Activated CD4-positive, alpha-beta memory T cell treated with anti-CD3 and anti-CD28 coated beads for 36 hours (primary cell): ENCODE measurements at places on chromosomes 11 and 22. TPM values are rescaled to one million over a fixed set of nuclear protein-coding genes. Genes with fewer than 3 reads are reported as not detected.

Gene MMP3
- not detected for total RNA-seq

Gene TRPC6
- not detected for total RNA-seq

Gene LRRC74B
- total RNA-seq: not detected

Gene FDXACB1
- 5.2 TPM for total RNA-seq

Gene BTBD18
- not detected for total RNA-seq

Gene MPZL2
- total RNA-seq: 15.8 TPM

Gene FOXRED2
- total RNA-seq: 15.9 TPM

Gene OR6T1
- total RNA-seq: not detected

Gene LDHAL6A
- 0.19 TPM for total RNA-seq

DNA sequence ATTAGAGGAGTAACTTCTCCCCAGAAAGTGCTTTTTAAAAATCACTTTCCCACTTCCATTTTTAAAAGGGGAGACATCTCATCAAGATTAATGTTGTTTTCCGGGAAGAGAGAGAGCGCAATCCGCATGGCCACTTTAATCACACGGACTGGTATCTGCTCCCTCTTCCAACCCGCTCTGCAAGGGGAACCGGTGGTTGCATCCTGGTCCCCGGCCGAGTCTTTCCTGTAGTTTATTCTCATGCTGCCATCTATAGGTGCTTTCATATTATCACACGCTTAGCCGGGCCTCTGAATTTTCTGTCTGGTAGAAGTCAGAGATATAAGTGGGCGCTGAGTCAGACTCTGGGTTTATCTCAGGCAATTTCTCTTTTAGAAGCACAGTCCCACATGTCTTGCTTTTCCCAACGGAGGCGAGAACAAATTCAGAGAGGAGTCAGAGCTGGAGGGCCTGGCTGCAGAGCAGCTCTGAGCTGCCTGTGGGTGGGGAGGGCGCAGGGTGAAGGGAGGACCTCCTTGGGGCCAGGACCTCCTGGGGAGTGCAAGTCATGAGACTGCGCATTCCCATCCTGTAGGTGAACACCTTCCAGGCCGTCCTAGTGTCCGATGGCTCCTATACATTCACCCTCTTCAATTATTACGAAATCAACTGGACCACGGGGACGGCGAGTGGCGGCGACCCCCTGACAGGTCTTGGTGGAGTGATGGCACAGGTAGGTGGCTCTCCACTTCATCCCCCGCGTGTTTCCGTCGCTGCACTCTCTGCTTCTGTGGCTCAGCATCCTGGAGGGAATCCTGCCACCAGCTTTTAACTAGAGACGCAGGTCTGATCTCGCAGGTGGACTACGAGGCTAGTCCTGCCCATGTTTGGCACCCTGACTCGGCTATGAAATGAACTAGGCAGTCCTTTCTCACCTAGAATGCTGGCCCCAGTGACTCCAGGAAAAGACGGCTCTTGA is 11.7 kb downstream of the TECTA start:
- no peaks in the 10 kb centered on the region for H3K36me3 ChIP-seq
- peak; percentile 51 for DNase-seq
- H3K4me3 ChIP-seq: no peak overlapping the region
- no peaks in the 10 kb centered on the region for H3K4me1 ChIP-seq
- H3K27me3 ChIP-seq: peaks cover 10% of the 10 kb centered on the region
- H3K27ac ChIP-seq: no peak overlapping the region

DNA sequence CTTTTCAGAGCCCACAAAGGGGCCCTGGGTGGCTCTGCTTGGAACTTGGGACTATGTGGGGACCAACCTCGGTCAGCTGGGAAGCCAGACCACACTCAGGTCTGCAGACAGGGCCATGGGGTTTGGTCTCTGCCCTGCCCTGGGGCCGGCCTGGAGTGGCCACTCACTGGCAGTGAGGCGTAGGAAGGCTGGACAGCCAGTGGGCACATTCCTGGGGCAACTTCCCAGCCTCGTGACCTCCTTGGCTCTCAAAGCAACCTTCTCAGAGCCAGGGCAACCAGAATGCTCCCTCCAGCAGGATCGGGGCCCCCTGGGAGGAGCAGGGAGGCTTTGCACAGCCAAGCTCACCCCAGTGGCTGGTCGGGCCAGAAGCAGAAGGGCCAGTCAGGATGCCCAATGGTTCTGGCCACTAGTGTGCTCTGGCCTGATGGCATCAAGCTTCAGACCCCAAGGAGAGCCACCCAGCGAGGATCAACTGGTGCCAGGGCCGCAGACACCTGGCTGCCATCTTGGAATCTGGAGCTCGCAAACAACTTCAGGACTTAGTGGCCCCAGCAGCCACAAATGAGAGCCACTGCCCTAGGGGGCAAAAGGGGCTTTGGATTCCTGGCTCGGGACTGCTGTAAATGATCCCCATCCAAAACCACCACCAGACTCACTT is 87.1 kb downstream of the MYEOV start:
- no peaks in the 10 kb centered on the region for H3K27me3 ChIP-seq
- no peak overlapping the region for H3K27ac ChIP-seq
- no peaks in the 10 kb centered on the region for H3K4me1 ChIP-seq

DNA sequence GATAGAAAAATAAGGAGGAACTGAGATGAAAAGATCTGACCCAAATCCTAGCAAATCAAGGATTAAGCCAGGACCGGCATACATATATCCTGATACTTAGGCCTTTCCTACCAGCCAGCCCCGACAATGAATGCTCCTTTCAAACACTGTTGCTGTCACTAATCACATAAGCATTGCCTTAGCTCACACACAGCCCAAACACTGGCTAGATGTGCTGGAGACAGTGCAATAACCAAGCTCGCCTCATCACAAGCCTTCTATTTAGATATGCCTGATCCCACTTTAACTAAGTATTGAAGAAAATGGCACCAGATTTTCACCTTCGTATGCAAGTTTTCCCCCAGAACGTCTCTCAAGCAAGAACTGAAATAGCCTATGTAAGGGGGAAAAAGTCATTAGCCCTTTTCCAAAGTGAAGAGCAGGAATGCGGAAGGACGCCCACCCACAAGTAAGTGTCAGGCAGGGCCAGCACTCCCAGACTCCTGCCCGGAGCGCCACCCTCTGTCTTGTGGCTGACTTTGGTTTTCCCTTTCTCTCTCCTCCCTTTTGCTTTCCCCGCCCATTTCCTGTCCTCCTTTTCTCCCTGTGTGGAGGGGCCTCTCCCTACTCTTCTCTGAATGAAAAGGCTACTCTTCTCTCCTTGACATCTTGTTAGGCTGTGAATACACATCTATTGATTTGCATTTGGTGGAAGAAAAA is 8.9 kb upstream of the OPCML start:
- no peaks in the 10 kb centered on the region for H3K27me3 ChIP-seq
- no peak overlapping the region for H3K4me3 ChIP-seq
- H3K36me3 ChIP-seq: no peaks in the 10 kb centered on the region
- no peak overlapping the region for H3K27ac ChIP-seq

GRCh38 chr22:46580940-46581537 is 39.1 kb upstream of the GRAMD4 start:
- no peak overlapping the region for H3K27ac ChIP-seq
- H3K27me3 ChIP-seq: no peaks in the 10 kb centered on the region
- H3K4me3 ChIP-seq: no peak overlapping the region

GRCh38 chr11:57301711-57302423 is 22.9 kb downstream of the TNKS1BP1 start:
- no peak for DNase-seq
- H3K4me1 ChIP-seq: no peaks in the 10 kb centered on the region
- H3K36me3 ChIP-seq: peaks cover 42% of the 10 kb centered on the region
- no peaks in the 10 kb centered on the region for H3K27me3 ChIP-seq

DNA sequence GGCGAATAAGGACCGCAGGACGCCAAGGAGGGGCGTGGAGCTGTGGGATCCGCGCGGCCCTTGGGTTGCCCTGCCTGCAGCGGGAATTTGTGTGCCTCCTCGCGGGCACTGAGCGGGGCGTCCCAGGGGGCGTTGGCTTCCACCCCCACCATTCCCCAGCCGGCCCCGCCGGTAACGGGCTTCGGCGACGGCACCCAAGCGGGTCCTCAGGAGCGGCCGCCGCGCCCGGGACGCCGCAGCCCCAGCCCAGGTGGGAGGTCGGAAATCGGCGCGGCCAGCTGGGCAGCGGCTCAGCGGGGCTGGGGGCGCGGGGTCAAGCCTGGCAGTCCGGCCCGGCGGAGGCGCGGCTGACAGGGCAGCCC is 320 bp downstream of the CLTCL1 start:
- peak; percentile 39 for DNase-seq
- peaks cover 16% of the 10 kb centered on the region for H3K4me1 ChIP-seq
- peaks cover 23% of the 10 kb centered on the region for H3K27me3 ChIP-seq
- H3K36me3 ChIP-seq: no peaks in the 10 kb centered on the region
- no peak overlapping the region for H3K27ac ChIP-seq
- peak overlapping the region; percentile 73 for H3K4me3 ChIP-seq

DNA sequence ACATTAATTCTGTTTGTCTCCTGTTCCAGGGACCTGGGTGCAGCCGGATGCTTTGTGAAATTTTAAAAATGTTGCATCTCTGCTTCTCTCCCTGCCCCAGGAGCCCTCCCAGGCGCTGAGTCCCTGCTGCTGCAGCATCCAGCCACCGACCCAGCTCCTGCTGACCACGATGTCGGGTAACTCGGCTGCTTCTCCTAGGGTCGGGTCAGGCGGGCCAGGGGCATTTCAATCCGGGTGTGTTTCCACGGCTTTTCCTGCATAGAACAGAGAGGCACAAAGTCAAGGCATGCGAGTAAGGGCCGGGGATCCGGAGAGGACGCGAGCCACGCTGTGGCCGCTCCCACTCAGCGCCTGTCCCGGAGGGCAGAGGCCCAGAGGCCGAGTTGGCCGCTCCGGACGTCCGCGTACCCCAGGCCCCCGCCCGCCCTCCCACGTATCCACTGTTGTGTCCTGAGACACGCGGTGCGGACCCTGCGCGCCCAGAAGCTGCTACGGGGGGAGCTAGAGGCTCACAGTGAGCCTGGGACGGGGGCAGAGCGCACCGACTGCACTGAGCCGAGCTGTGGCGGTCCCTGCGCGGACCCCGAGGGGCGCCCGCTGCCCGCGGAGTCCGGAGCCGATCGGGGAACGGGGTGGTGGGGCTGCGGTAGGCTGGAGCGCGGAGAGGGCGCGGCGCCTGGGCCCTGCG is at the start of gene POU2AF3:
TSS of gene POU2AF3 (plus strand) at position 134 of the 688 bp plus-strand sequence. CDS start at position 170, 36 bp downstream.
- H3K27ac ChIP-seq: no peak within 1 kb of the TSS
- no peak for DNase-seq
- peaks cover 2% of the 10 kb centered on the region for H3K4me1 ChIP-seq
- peak within 1 kb of the TSS; percentile 24 for H3K4me3 ChIP-seq

GRCh38 chr11:20790622-20791021 is 121.2 kb downstream of the NELL1 start:
- no peaks in the 10 kb centered on the region for H3K4me1 ChIP-seq
- no peak for DNase-seq
- H3K4me3 ChIP-seq: no peak overlapping the region
- H3K27me3 ChIP-seq: no peaks in the 10 kb centered on the region

- no peaks in the 10 kb centered on the region for H3K27me3 ChIP-seq
- H3K36me3 ChIP-seq: peaks cover 30% of the 10 kb centered on the region
- peak overlapping the region; percentile 66 for H3K27ac ChIP-seq
Measured at GRCh38 chr22:20101638-20102037, 14.3 kb upstream of the RANBP1 start.

DNA sequence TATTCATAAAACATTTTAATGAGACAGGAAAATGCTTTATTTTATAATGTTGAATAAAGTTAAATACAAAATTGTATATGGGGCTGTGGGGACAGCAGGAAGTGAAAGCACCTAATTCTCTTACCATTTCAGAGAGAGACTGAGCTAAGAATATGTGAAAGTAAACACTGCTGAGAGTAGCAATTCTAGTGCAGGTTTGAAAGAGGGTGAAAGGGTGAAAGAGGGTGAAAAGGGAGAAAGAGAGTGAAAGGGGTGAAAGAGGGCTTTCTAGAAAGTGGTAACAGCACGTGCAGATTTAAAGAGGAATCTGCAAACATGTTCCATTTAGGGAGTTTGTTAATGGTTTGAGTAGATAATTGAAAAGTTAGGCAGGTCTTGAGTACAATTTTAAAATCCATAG is 652.0 kb upstream of the CCDC90B start:
- H3K4me3 ChIP-seq: no peak overlapping the region
- no peaks in the 10 kb centered on the region for H3K36me3 ChIP-seq
- H3K27ac ChIP-seq: no peak overlapping the region
- no peaks in the 10 kb centered on the region for H3K4me1 ChIP-seq

DNA sequence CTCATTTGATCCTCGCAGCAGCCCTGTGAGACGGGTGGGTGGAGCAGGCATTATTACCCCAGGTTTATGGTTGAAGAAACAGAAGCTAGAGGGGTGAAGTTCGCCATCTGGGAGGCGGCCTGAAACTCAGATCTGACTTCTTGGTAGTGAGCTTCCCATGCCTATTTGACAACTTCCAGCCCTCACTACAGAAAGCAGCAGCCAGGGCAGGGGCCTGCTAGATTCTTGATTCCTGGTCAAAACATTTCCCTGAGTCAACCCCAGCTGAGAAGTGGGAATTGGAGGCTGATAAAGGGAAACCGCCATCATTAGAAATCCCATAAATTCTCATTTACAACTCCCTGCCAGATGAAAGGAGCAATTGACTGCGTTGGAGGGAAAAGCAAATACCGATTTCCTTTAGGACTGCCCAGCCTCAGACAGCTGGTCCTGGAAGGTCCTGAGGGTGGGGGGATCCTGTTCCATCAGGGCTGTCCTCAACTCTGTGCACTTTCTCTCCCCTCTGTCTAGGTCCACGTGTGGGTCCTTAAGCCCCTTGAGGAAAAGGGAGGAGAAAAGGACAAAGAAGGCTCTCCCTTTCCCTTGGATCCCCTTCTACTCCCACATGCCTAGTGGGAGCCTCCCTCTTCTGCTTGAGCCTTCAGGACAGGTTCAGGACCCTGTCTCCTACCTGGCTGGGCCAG is 10.2 kb upstream of the NECTIN1 start:
- H3K27me3 ChIP-seq: peaks cover 37% of the 10 kb centered on the region
- no peak for DNase-seq
- H3K4me3 ChIP-seq: no peak overlapping the region
- peaks cover 9% of the 10 kb centered on the region for H3K4me1 ChIP-seq

GRCh38 chr22:41206719-41207118 is 1.6 kb downstream of the L3MBTL2 start:
- no peaks in the 10 kb centered on the region for H3K27me3 ChIP-seq
- DNase-seq: no peak
- H3K4me1 ChIP-seq: peaks cover 26% of the 10 kb centered on the region
- H3K27ac ChIP-seq: peak overlapping the region; percentile 42
- H3K4me3 ChIP-seq: peak overlapping the region; percentile 43

- H3K36me3 ChIP-seq: no peaks in the 10 kb centered on the region
- no peak for DNase-seq
- no peak overlapping the region for H3K4me3 ChIP-seq
Measured at GRCh38 chr11:64057890-64058289, 22.2 kb downstream of the FLRT1 start.

- peak overlapping the region; percentile 12 for H3K4me3 ChIP-seq
- H3K4me1 ChIP-seq: peaks cover 61% of the 10 kb centered on the region
- H3K36me3 ChIP-seq: no peaks in the 10 kb centered on the region
- peaks cover 1% of the 10 kb centered on the region for H3K27me3 ChIP-seq
Measured at GRCh38 chr11:35088226-35088625, 50.7 kb upstream of the CD44 start.

DNA sequence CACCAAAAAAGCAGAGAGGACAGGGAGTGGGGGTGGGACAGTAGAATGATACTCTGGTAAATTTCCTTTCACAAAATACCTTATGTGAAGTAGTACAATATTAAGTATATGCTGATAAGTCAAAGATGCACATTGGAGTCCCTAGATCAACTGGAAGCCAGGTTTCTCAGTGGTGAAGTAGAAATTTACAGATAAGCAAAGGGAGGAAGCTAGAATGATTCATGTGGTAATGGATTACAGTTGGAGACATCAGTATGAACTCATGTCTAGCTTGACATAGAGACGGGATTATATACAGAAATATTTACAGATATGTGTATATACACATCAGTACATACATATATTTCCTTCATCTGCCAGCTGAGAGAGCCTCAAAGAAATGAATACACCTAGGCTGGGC is 21.5 kb downstream of the PLEKHB1 start:
- H3K27ac ChIP-seq: no peak overlapping the region
- no peaks in the 10 kb centered on the region for H3K27me3 ChIP-seq
- DNase-seq: no peak
- H3K4me1 ChIP-seq: no peaks in the 10 kb centered on the region
- no peak overlapping the region for H3K4me3 ChIP-seq
- no peaks in the 10 kb centered on the region for H3K36me3 ChIP-seq
